ENCODE measurements at places on chromosomes 2 and 18. TPM values are rescaled to one million over a fixed set of nuclear protein-coding genes. Genes with fewer than 3 reads are reported as not detected.

Gene EMX1
- 0.28 TPM for total RNA-seq

DNA sequence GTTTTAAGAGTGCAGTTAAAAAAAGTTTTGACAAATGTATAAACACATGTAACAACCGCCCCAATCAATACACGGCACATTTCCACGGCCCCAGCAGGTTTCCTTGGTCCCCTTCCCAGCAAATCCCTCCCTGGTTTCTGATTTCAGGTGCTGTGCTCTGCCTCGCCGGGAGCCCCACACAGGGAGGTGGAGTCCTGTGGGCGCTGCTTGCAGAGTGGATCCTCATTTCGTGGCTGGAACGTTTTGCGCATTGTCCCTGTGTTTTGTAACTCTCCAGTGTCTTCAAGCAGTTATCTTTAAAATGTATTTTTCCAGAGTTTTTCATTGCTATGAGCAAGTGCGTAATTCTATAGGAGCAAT lies 124.8 kb downstream of the GALR1 start:
- no peak for DNase-seq
- H3K27ac ChIP-seq: no peak overlapping the region
- H3K27me3 ChIP-seq: no peaks in the 10 kb centered on the region

GRCh38 chr18:22378672-22379282 lies 38.9 kb downstream of the CTAGE1 start:
- H3K4me3 ChIP-seq: no peak overlapping the region
- no peaks in the 10 kb centered on the region for H3K36me3 ChIP-seq
- DNase-seq: peak; percentile 4
- H3K27me3 ChIP-seq: no peaks in the 10 kb centered on the region

Gene DHX57
- total RNA-seq: 37.8 TPM

Gene EMILIN1
- total RNA-seq: 20.9 TPM

Gene ALPI
- total RNA-seq: not detected

DNA sequence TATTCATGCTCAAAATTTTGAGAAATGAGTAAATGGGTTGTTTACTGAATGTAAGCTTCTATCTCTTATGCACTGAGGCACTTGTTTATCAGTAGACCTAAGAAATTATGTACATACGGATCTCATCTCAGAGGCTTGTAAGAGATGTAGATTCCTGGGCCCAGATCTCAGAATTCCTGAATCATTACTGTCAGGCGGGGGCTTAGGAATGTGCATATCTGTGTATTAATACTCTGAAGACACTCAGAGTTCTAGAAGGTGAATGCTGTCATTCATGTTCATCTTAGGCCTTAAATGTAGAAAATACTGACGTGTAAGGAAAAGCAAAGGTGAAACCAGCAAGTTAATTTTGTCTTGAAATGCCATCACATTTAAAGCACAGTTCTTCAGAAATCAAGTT lies 169.6 kb downstream of the FMNL2 start:
- H3K4me1 ChIP-seq: peaks cover 10% of the 10 kb centered on the region
- H3K27ac ChIP-seq: no peak overlapping the region
- H3K36me3 ChIP-seq: no peaks in the 10 kb centered on the region
- DNase-seq: no peak

Gene ST8SIA3
- total RNA-seq: 8.9 TPM

- H3K36me3 ChIP-seq: no peaks in the 10 kb centered on the region
- no peak for DNase-seq
- peaks cover 20% of the 10 kb centered on the region for H3K4me1 ChIP-seq
- H3K27ac ChIP-seq: no peak overlapping the region
- H3K4me3 ChIP-seq: no peak overlapping the region
These were observed 44.5 kb downstream of the PTGR3 start for GRCh38 chr18:75164479-75164878.

Gene AQP12A
- total RNA-seq: not detected

All from spinal cord (tissue), 10 donors.